ENCODE measurements at places on chromosomes 1 and 21.

- DNase-seq, result no peak
Observed at GRCh38 chr1:87472716-87473115, 144.0 kb downstream of the LMO4 start.

DNA sequence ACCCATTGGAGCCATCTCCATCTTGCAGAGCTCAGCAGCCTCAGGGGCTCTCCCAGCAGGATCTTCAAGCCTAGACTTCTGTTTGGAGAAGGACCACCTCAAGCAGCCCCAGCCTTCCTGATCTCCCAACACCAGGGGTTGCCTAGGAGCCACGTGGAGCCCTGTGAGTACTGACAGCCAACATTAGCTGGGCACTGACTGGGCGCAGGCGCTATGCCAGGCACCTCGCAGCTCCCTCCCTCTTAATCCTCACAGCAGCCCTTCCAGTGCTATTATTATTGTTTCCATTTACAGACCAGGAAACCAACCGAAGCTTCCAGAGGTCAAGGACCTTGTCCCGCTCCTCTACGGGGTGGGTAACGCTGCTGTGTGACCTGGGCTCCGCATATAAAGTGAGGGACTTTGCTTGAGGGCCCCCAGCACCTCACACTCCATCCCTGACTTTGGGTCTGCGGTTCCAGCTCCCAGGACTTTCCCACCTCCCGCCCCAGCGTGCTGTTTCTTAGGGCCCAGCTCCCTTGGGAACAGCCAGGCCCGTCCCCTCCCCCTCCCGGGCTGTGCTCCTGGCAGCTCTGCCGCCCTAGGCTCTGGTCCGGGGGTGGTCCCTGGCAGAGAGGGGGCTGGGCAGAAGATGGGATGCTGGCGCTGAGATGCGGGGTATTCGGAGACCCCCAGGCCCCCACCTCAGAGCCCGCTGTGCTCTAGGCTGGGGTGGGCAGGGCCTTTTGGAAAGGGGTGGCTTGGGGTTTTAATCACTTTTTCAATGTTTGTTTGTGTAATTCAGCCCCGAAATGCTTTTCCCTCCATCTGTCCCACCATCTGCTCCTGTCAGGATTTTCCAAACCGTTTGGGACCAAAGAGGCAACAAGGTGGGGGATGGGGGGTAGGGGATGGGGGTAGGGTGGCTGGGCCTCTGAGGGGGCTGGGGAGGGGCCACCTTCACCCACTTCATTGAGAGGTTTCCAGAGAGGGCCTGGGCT is 4.1 kb upstream of the HPCA start:
- no peak for DNase-seq

DNA sequence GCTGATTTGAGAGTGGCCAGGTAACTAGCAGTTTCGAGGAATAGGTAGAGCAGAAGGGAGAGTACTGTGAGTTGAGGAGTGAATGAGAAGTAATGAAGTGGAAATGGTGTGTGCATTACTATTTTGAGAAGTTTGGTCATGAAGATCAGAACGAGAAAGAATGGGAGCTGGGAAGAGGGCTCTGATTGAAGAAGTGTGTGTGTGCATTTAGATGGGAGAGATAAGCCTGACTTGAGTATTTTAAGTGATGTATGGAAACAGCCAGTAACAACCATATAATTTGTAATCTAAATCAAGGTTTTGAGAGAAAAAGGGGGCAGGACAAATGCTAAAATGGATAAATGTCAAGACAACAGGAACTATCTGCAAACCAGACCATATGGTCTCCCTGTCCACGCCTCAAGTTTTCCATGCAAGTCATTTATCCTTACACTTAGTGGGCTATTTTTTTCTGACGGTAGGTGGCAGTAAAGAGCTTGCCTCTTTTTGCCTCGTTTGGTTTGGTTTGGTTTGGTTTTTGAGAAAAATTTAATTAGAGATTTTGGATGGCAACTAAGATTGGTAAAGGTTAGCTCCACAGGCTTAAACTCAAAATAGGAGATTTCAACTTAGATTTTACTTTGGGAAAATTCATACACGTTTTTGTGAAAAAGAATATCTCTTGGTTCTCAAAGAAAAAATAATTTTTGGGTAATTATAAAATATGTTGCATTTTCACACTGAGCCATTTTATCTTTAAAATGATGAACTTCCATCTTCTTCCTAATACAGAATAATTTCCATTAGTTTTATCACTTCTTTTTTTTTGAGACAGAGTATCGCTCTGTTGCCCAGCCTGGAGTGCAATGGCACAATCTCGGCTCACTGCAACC is 9.5 kb upstream of the B3GALNT2 start:
- peak; percentile 65 for DNase-seq

DNA sequence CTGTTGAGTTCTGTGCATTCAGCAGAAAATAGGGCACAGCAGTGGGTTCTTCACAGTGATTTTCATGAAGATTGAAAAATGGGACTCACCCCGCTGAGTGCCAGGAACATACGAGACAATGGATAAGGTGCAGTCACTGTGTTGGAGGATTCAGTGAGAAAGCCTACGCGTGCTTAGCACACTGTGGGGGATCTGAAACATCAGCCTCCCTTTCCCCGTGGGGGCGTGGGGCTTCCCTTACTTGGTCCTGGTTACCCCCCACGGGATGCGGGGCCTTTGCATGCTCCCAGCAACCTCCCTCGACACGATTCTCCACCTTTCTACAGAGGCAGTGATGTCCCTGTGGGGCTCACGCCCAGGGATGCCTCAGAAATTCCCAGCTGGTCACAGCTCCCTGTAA is 252.2 kb upstream of the C1orf174 start:
- DNase-seq, result no peak

GRCh38 chr1:115041654-115042053 is 12.0 kb downstream of the TSHB start:
- DNase-seq, result peak; percentile 31

GRCh38 chr21:38712071-38712470 is 93.7 kb upstream of the ETS2 start:
- DNase-seq, result peak; percentile 58

DNA sequence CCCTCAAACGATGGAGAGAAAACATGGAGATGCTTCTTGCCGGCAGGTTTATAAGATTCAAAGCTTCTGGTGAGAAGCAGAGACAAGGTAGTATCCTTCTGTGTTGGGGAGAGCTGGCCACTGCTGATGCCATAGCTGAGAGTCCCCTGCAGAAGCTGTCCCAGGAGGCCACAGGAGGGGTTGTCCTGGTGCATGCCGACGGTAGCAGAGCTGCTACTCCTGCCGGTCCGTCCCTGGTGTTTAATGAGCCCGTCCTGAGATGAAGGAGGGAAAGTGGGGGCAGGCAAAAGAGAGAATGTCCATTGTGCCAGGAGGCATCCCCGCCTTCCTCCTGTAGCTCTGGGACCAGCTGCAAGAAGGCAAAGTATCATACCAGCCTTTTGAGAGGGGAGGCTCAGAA is 10.4 kb upstream of the C2CD2 start:
- DNase-seq, result no peak

- no peak for DNase-seq
Observed at GRCh38 chr1:31222176-31222575, 17.5 kb downstream of the NKAIN1 start.
